ENCODE measurements at places on chromosomes 1 and 21.

GRCh38 chr1:28521502-28522164 lies 15.8 kb downstream of the RCC1 start:
- DNase-seq, result no peak

- no peak for DNase-seq
Measured at GRCh38 chr1:195158091-195158490, 1450.1 kb downstream of the KCNT2 start.

DNA sequence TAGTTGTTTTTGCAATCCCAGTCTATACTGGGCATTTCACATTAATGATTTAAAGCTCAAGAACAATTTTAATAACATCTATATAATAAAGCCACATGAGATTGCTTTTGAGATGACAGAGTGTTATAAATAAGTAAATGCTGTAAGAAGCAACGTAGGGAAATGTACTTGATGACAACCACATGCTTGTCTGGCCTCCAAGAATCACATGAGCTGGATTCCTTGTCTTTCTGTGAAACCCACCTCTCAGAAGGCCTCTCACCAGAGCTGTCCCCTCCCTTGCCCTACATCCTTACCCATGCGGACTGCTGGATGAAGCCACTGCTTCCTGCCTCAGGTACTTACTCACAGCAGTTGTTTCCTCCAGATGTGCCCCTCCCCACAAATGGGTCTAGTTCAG lies 145.1 kb upstream of the CTTNBP2NL start:
- no peak for DNase-seq

GRCh38 chr1:160131803-160132565 lies 16.4 kb downstream of the ATP1A2 start:
- no peak for DNase-seq

DNA sequence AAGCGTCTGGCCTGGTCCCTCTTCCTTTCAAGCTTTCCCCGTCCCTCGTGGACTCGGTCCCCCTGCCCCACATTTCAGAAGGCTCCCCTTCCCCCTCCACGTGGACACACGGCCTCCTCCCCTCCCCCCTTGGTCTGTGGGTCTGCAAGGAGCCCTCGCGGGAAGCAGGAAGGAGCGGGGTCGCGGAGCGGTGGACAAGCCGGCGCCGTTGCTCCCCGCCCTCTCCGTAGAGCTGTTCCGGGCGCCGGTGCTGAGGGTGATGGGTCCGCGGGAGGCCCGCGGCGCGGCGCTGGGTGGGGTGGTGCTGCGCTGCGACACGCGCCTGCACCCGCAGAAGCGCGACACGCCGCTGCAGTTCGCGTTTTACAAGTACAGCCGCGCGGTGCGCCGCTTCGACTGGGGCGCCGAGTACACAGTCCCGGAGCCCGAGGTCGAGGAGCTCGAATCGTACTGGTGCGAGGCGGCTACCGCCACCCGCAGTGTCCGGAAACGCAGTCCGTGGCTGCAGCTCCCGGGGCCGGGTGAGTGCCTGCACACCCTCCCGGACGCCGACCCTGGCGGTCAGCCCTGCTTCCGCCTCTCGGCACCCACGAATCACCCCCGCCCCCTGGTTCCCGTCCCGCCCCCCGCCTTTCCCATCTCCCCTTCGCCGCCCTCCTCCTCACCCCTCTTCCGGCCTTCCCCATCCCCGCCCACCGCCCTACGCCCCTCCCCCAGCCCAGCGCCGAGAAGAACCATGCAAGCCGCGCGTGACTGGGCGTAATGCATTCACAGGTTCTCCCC lies 5.3 kb downstream of the FCRLB start:
- DNase-seq, result no peak

GRCh38 chr1:196355206-196355786 lies 252.9 kb downstream of the KCNT2 start:
- no peak for DNase-seq

DNA sequence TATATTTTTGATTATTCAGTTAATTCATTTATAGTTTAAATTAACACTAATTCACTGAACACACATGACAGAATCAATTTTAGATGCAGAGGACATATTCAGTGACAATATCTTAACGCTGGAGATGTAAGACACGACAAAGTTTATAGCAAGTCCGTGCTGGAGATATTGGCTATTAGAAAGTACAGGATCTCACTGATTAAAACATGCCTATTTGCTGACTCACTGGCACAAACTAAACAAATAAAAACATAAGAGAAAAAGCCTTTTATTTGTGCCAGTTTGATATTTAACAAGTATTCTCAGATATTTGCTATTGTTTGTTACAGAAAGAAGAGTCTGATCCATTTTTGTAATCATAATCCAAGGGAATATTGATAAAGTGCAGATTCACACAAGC lies 1122.9 kb upstream of the B3GALT2 start:
- no peak for DNase-seq

DNA sequence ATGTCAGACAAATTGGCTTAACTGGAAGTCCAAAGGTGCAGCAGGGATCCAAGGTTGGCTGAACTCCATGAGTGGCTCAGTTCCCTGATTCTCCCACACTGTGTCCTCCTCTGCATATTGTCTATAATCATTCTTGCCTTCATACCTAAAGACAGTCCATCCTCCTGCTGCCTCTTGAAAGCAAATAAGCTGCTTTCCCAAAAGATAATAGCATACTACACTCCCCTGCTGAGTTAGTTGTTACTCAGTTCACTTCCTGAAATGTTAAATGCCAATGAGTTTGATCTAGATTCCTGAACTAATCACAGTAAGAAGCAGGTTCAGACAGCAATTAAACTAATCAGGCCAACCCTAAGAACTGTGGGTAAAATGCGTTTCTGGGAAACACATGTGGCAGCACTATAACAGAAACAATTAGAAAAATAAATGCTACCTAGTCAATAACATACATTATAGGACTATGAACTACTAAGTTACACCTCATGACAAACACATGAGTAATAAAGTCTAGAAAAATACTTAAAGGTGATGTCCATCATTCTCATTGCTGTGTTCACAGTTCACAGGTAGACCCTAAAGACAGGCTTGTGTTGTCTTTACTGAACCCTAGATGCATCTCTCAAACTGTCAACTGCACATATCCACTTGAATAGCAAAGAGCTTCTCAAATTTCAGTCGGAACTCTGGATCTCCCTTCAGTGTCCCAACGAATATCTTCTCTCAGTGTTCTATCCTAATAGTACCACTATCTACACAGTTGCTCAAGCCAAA lies 50.8 kb upstream of the BOLA1 start:
- DNase-seq, result no peak

DNA sequence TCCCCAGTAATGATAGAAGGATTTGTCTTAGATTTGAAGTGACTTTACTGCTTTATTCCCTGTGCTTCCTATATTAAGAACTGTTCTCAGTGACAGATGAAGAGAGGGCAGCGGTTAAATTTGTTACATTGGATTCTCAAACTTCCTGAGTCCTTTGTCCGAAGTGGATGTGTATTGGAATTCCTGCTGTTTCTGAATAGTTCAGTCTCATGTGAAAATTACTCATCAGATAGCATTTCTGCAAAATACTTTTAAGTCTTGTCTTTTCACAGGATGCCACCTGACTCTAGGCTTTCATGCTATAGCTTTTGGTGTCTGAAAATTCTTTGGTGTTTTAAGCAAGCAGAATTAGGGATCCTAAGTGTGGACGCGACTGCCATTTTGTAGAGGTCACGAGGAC lies 83.6 kb downstream of the PRDM2 start:
- DNase-seq, result no peak

- DNase-seq, result no peak
Measured at GRCh38 chr1:70436622-70437251, 25.7 kb downstream of the CTH start.

- no peak for DNase-seq
Measured at GRCh38 chr1:48889082-48889481, 112.4 kb upstream of the BEND5 start.

DNA sequence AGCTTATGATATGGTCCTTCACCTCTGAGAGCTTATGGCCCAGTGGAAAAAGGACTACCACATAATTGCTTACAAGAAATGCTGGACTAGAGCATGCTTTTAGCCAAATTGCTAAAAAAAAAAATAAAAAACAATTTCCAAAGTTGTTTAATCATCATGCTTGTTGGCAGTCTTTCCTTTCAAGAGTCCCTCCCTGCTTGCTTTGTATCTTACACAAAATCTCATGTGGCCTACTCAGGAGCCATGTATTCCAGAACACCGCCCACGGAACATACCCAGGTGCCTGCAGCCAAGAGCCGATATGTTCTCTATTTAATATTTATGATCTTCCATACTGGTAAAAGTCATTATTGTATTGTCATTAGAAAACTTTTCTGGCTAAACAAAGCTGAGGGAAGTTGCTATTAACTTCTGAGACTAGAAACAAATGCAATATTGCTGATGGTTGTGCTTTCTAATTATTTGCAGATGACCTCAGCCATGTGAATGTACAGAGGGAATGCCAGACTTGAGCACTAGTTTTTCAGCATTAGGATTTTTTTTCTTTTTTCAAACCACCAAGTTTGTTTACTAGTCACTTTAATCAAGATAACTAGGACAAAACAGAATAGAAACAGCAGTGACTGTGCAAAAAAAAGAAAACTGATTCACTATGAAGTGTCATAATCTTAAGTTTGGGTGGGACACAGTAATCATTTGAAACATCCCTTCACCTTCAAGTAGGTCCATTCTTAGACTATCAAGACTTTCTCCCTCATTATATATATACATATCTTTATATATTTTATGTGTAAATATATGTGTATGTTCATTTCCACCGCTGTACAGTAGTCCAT lies 129.3 kb upstream of the GORAB start:
- no peak for DNase-seq

DNA sequence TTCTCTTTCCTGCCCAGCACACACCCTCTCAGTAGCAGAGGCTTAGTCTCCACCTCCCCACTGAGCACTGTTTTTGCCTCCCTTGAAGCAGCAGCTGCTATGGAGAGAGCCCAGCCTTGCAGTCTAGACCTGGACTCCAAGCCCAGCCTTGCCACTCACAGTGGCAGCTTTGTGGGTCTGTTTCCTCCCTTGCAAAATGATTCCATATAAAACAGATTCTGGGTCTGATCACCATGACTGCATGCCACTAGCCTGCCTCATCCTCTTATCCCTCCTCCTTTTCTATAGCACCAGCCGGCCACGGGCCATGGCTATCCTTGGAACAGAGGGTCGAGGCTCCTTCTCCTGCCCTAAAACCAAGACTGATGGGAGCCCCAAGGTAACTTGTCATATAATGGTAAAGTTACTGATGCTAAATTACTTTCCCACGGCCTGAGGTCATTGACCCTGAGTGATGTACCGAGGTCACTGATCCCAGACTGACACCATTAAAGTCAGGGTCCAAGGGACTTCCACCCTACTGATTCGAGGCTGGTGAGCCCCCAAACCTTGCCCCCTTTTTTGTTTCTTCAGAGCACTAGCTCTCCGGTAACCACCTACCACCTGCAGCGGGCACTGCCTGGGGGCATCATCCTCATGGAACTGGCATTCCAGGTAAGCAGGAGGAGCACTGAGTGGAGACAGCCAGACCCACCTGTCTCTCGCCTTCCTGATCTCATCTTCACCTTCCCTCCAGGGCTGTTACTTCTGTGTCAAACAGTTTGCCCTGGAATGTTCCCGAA lies 7.9 kb downstream of the HYI start:
- DNase-seq, result no peak

DNA sequence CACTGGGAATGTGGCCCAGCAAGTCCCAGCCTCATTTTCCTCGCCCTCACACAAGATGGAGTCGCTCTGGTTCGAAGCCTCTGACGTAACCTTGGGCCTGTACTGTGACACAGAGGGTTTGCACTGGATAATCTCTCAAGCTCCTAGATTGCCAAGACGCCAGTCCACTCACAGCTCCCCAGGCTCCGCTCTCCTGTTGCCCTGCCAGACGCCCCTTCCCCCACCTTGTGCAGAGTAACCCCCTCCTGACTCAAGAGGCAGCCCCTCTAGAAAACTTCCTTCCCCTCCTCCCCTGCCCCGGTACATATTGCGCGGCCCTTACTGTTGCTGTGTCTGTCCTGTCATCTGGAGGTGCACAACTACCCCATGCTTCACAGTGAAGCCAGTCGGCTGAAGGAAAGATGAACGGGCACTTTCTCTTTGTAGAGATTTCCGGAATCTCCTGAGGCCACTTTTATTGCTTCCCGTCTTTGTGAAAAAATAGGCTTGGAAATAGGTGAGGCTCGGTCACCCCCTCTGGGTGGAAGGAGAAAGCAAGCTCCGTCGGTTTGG lies 981 bp upstream of the KIAA1614 start:
- no peak for DNase-seq

- DNase-seq, result no peak
Measured at GRCh38 chr1:161953256-161953920, 70.3 kb downstream of the OLFML2B start.

DNA sequence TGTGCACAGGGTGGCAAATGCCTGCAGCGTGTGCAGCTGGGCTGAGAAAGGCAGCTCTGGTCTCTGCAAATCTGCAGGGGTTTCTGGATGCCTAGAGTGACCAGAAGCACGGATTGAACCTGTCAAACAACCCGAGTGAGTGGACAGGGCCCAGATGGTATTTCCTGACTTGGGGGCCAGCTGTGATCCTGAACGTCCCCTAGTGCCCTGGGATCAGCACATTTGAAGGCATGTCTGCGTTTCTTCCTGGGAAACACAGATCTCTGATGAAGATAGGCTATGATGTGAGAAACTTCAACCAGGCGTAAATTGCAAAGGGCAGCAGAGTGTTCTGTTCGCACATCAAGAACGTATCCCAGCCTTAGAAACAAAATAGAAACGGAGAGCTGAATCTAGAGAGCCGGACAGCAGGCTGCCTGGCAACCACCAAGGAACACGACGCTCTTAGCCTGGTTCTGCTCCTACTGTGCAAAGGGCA lies 163.1 kb downstream of the KCNJ6 start:
- DNase-seq, result no peak

DNA sequence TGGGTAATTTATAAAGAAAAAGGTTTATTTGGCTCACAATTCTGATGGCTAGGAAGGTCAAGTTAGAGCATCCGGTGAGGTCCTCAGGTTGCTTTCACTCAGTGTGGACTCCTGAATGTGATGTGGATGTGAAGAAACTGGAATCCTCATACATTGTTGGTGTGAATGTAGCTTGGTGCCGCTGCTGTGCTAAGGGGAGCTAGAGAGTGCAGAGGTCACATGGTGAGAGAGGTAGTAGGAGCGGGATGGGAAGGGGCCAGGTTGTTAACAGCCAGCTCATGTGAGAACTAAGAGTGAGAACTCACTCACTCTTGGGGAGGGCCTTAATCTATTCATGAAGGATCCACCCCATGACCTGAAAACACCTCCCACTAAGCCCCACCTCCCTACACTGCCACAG lies 21.8 kb downstream of the ITSN1 start:
- no peak for DNase-seq

DNA sequence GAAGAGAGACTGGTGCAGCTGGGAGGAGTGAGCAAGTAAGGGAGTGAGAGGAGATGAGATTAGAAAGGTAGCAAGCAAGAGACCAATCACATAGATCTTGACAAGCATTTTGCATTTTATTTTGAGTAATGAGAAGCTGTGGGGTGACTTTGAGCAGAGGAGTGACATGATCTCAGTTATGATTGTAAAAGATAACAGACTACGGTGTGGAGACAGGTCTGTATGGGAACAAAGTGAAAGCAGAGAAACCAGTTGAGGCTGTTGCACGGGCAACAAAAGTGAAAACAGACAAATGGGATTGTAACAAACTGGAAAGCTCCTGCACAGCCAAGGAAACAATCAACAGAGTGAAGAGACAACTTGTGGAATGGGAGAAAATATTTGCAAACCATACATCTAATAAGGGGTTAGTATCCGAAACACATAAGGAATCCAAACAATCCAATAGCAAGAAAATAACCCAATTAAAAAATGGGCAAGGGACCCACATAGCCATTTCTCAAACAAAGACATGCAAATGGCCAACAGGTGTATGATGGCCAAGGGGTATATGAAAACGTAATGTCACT lies 68.4 kb downstream of the SNRPE start:
- no peak for DNase-seq
